HTR-8/SVneo (cell line): ENCODE measurements at places on chromosomes 3 and 15.
A peak's percentile ranks its signal among the peaks of the same experiment; 100 is the strongest.

GRCh38 chr15:92899601-92899947, 550 bp upstream of the CHD2 start:
- no peak for DNase-seq

DNA sequence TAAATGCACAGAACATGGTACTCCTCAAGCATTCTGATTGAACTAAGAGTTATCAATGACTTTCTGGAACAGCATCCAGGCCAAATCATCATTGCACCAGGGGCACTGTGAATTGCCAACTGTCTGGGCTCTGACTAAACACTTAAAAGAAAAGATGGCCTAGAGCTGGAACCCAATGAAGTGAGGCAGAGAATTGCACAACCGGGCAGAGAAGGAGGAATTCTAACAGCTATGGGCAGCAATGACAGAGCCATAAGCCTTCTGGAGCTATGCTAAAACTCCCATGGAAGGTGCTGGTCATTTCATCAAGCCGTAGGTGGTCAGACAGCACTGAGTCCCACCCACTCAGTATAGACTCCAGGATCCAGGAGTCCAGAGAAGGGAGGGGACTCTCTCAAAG, 48.1 kb upstream of the OXTR start:
- no peak for DNase-seq

GRCh38 chr3:124272605-124273151, 280.8 kb upstream of the ROPN1 start:
- DNase-seq = no peak

DNA sequence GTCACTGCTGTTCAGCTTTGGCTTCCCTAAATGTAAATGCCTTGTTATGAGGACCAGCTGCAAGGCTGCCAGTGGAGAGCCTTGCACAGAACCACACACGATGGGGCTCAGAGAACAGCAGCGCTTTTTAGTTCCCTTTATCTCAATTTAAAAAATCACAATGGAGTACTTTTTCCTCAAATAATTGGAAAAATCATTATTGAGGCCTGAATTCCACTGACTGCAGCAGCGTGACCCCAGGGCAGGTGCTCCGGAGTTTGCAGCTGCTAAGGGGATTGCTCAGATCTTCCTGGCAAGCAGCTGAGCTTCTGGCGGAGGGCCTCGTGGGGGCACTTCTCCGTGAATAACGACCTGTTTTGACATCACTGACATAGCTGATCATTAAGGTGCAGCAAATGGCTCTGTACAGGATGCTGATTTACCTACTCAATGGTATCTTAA, 245.6 kb upstream of the TRIM42 start:
- DNase-seq = no peak

- DNase-seq = no peak
Measured at GRCh38 chr3:47323431-47324277, 40.9 kb downstream of the KLHL18 start.

DNA sequence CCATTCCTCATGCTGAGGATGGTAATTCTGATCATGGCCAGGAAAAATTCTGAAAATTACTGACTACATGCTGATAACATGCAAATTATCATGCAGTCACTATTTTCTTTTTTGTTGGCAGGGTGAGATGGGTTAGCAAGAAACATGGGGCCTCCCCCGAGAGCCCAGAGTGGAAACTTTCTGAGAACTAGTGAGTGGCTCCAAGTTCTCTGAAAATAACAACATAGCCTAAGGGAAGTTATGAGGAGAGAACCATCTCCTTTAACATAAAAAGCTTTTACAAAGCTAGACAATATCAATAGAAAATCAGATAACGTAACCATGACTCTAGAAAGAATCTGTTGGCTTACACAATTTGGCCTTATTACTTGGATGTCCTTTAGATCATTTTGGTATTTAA, 254.2 kb downstream of the PLOD2 start:
- no peak for DNase-seq

DNA sequence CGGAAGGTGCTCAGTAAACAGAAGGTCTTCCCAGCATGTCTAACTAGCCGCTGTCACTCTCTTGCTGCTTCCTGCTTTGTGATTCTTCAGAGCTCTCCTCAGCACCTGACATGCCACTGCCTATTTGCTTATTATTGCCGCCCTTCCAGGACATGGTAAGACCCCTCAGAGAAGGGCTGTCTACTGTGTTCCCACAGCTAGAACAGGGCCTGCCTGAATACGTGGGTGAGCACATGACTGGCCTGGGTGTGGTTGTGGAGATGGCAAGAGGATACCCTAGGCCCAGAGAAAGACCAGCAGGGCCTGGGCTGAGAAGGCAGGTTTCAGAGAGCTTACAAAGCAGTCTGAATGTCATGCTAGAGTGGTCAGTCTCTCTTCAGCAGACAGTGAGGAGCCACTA, 2.4 kb upstream of the EPHB1 start:
- DNase-seq = no peak

DNA sequence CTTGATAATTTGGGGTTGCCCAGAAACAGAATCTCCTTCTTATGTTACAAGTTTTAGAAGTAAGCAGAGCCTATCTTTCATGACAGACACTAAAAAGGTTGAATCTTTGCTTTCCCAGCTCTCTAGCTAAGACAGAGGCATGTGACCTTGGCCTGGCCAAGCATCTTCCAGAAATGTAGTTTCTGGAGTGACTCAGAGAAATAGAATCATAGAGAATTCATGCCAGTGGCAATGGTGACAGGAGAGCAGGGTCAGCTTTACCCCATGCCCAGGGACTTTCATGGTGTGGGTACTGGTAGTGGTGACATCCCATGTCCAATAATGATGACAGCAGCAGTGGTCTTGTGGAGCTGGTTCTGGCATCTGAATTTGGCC, 4.0 kb upstream of the PARP6 start:
- no peak for DNase-seq

GRCh38 chr3:160135851-160136250, 89.4 kb upstream of the C3orf80 start:
- no peak for DNase-seq

DNA sequence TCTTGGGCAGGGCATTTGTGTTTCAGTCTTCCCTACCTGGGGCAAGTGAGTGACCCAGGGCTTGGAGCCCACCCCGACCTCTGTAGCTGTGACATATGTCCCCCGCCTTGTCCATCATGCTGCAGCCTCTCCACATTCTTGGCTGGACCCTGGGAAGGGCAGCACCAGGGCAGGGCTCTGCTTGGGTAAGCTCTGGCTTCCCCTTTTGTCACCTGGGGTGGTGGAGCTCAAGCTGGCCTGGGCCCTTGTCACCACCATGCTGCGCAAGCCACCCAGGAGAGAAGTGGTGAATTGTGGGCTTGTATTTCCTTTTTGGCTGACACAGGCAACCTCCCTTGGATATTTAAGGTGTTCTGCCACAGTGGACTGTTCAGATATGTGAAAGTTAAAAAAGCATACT, 29.3 kb downstream of the SPSB4 start:
- DNase-seq = no peak

DNA sequence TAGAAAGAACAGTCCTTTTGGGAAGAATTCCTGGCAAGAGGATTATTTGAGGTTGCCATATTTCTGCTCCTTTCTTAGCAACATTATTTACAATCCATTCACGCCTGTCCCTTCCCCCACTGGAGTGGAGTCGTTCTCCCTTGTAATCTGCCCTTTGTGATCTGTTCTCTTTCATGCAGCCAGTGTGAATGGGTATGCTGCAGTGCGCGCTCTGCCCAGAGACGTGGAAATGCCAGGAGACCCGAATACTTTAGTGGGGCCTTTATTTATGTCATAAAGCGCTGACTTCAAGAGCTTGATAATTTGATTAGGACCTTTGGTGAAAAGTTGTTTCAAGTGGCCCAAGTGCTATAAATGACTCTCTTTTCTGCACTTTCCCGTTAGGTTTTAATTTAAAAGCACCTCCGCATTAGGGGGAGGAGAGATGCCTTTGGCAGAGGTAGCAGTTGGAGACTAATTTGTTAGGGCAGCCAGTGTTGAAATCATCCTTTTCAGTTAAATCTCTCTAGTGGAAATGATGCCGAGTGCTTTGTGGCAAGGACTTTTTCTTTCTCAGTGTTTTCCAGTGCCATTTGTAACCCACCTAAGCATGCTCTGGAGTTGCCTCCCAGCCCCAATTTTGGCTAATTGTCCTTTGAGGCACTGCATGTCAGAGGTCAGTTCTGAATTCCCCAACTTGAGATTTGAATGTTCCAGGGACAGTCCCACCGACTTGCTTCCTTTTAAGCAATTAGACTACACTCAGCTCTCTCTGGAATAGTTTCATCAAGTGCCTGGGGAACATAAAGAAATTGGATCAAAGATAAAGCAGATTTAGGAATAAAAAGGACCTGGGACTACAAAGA, 52.4 kb downstream of the PSMD6 start:
- no peak for DNase-seq

- DNase-seq = peak; percentile 10
Measured at GRCh38 chr15:36334059-36334458, 245.4 kb upstream of the CDIN1 start.

DNA sequence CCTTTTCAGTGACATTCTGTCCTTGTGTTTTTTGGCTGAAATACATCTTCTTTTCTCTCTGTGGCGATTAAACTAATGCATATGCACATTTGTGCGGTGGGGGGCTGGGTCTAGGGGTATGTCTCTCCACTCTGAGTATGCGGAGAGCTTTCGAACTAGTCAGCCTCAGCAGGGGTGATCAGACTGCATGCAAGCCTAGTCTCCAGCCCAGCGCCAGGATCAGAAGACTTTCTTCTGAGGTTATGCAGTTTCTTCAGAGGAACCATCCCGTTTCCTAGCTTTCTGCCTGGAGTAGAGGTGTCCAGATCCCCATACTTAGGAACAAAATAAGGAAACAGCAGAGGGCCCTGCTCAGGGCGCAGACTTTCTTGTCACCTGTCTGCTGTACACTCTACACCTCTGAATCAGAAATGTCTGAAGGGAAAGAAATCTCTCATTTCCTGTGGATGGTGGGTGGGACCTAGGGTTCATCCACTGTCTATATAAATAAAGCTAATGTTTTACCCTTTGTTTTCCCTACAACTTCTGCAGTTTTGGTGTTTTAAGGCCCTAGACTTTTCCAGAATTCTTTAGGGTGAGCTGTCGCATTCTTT, 230.4 kb downstream of the ABHD5 start:
- DNase-seq = no peak

DNA sequence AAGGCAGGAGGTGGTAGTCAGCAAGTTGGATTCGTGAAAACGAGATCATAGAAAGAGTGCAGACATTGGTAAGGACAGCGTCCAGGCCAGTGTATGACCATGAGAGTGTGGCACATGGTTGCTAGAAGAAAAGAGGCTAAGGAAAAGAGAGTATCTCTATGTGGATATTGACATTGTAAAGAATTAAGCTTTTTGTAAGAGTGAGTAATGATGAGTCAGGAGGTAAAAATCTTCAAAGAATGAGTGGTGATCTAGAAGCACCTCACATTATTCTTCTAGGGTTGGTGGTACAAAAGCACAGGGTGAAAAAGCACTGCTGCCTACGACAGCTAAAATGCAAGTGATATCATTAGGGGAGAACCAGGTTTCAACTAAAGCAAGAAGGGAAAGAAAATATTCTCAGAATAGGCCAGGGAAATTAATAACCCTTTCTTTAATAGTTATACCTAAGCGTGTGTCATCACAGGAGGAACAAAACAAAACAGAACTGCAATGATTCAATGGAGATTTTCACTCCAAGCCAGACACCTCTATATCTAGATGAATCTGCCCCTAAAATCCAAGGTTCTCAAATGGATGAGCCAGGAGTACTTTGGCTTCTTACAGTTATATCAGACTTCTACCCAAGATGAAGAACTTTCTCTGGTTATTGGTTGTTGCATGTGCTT, 884.7 kb downstream of the NAALADL2 start:
- DNase-seq = peak; percentile 25

DNA sequence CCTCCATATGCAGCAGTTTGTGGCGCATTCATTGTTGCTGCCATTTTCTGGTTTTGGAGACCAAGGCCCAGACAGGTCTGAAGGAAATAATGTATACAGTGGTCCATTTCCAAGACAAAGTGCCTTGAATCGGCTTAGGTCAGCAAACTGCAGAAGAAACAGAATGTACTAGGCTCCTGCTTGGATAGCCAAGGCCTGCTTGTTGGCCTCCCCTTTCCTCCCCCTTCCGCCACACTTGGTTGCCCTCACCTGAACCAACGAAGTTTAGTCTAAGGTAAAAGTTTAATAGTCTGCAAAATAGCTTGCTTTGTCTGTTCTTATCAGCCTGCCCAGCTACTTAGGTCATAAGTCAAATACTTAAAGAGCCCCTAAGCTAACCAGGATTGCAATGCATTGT, 12.0 kb upstream of the RTP3 start:
- no peak for DNase-seq

- peak; percentile 30 for DNase-seq
Measured at GRCh38 chr15:22872936-22873701, 34.7 kb downstream of the NIPA2 start.

DNA sequence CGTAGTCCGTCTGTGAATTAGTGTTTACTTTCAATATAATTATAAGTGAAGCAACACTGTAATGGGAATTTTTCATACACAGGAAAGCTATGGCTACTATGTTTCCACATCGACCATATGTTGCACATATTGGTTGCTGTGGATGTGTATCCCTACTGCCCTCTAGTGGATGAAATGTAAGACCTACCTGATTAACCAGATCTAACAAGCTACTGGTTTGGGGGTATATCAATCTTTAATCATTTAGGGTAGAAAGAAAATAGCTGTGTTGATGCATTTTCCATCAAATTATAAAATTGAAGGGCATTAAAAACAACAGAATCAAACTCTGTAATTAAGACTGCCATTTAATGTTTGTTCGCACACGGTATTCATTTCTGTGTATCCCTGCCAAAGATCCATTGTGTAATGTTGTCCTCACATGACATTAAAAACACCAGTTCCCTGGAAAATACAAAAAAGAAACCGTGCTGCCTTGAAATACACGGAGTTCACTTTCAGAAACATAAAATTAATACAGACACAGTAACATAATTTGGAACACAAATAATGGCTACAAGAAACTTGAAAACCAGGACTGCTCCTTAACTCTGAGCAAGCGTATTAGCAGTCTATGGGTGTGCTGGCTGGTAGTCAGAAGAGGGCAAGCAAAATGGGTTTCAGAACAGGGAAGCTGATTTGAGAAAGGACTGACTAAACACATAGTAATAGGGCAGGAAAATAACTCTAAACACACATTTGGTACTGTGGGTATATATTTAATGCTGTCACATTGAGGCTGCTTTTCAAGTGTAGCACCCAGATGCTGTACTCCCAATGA, 125.1 kb downstream of the TIGIT start:
- DNase-seq = peak; percentile 43
